ENCODE measurements at places on chromosomes 1 and 21. TPM values are rescaled to one million over a fixed set of nuclear protein-coding genes. Genes with fewer than 3 reads are reported as not detected.
A peak's percentile ranks its signal among the peaks of the same experiment; 100 is the strongest.

DNA sequence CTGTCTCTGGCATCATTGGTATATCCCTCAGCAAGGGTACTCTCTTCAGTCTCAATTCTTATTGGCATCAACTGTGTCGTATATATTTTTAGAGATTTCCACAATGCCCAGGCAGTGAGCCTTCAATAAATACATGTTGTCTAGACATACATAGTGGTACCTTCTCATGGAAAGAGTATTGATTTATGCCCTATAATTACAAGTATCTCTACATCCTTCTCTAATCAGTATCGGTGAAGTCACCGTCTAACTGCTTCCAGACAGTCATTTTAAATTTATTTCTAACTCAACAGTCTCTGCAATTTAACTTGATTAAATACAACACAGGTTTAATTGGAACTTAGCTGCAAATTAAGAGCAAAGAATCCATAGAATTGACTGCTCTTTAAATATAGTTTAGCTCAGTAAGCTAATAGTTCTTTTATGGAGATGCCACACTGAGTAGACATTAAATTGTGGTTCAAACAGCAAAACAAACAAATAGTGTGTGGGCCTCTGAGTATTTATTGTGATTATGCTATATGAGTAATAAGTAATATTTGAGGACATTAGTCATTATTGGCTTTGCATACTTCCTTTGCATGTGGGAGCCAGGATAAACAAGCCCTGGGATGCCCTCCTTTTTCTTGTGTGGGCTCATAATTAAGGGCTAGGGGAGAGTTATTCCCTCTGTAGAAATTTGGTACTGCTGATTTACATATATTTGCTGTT, 126.9 kb upstream of the DUSP10 start:
- no peak for DNase-seq

DNA sequence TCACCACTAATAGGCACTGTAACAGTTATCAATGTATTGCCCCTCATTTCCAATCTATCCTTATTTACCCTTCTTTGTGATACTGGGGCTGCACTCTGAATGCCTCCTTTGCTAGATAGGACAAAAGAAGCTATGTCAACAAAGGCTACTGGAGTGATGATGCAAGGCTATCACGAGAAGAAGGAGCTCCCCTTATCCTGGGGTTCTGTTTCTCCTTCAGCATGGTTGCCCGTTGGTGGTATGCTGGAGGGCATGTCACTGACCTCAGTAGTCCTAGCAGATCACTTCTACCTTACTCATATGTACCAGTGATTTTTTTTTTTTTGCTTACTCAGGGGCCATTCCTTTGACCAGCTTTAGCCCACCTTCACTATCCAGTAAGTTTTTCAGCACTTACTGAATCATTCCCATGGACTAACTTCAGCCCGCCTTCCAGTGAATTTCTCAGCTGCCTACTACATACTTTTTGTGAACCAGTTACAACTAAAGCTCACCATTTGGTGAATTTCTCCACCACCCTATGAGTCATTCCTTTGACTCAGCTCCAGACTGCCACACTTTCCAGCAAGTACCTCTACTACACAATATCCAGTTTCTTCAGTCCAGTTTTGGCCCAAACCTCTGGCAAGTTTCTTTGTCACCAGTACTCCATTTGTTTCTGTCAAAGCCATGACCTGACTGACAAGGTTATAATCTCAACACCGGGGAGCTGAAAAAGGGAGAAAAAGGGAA, 944.5 kb downstream of the KCNT2 start:
- no peak for DNase-seq

- no peak for DNase-seq
Measured at GRCh38 chr1:93770640-93771039, 89.0 kb upstream of the BCAR3 start.

- DNase-seq: no peak
Measured at GRCh38 chr1:118304722-118305359, 119.8 kb upstream of the SPAG17 start.

DNA sequence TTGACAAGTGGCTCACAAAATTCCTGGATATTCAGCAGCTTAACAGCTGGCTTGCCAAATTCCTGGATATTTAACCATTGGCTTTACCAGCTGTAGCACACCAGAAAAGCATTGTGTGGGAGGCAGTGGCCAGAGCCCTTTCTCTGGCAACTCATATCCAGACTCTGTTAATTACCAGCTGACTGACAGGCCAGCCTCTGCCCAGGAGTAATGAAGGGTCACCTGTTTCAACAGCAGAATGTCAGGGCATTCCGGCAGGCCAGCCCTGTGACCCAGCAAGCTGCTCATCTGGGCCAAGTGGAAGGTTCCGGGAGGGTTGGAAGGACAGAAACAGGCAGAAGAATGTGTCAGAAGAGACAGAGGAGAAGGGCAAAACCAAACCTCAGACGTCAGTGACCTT, 35.2 kb upstream of the KIRREL1 start:
- no peak for DNase-seq

- no peak for DNase-seq
Measured at GRCh38 chr1:214044438-214045214, 56.9 kb downstream of the PROX1 start.

- no peak for DNase-seq
Measured at GRCh38 chr1:3680488-3681230, 28.3 kb downstream of the TP73 start.

- no peak for DNase-seq
Measured at GRCh38 chr1:218874313-218874712, 299.4 kb upstream of the LYPLAL1 start.

GRCh38 chr1:25117233-25117823, 115.0 kb downstream of the SYF2 start:
- no peak for DNase-seq

DNA sequence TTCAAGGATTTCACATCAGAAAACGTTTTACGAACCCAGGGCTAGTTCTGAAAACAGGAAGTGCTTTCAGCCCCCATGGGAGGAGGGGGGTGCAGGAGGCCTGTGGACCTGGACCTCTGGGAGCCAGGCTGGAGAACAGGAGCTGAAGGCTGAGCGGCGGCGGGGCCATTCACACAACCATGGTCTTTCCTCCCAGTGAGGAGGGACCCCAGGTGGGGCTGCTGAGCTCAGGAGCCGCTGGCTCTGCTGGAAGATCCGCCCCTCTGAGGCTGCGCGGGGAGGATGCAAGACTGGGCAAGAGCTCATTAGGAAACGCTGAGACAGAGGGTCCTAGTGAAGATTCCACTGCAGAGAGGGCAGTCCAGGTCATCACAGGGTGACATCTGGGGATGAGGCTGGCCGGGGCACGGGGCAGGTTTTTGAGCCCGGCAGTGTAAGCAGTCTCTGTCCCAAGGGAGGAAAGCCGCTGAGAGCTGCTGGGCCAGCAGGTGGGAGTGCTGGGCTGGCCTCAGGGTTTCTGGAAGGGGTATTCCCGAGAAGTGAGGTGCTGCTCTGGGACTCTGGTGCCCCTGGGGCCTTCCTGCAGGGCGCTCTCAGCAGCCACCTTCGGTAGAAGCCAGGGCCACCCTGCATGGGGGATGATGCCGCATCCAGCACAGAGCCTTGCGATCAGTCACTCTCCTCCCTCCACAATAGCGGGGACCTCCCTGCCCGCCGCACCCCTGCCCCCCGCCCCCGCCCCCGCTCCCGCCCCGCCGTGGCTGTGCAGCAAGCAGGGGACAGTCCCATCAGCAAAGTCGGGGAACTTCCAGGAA, 7.5 kb downstream of the MX2 start:
- DNase-seq: peak; percentile 66

DNA sequence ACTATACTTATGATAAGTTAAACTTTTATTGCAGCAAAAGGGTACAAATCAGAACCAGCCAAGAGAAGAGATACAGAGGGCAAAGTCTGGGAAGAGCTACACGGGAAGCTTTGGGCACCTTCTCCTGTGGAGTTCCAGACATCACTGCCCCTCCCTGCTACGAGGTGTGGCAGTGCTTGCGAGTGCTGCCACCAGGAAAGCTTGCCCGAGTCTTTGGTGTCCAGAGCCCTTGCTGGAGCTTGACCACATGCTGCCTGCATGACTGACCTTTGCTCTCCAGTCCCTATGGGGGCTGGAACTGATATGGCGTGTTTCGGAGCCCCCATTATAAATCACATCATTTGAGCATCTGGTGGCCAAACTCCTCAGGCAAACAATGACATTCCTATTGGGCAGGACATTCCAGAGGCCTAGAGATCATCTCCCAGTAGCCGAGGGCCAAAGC, 23.4 kb downstream of the PLEKHO1 start:
- DNase-seq: no peak

- no peak for DNase-seq
Measured at GRCh38 chr1:28973596-28974421, 59.4 kb downstream of the EPB41 start.

- no peak for DNase-seq
Measured at GRCh38 chr1:39919545-39919944, 17.8 kb upstream of the MYCL start.

GRCh38 chr1:86753700-86754099, 49.3 kb downstream of the SH3GLB1 start:
- DNase-seq: no peak

DNA sequence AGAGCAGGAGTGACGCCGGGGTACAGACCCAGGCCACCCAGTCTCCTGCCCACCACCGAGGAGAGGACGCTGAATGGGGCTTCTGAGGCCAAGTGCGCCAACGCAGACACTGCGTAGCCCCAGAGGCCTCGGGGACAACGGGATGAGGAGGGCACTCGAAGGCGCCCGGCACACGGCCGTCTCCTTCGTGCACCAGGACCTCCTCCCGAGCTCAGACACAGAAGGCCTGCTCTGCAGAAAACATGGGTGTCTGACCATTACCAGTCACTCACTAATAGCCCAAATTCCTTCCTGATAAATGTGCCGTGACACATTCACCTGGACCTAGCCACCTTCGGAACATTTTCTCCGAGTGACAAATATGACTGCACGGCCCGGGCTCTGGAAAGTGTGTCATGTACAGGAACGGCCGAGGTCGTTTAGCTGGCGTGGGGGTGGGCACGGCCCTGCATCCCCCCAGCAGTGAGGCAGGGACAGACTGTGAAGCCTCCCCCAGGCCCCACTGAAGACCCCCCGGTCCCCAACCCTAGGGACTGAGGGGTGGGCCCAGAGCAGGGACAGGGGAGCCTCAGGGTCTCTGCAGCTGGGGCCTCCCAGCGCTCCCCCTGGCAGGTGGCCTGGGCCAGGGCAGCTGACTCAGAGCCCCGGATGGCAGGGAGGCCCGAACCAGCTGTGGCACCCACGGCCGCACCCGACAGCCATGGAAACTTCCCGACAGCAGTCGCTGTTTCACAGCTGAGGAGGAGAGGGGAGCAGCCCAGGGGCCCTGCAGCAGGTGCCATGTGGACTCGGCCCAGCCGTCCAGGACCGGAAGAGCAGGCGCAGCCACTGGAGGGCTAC, 16.7 kb upstream of the COL6A2 start:
- DNase-seq: no peak

- DNase-seq: no peak
Measured at GRCh38 chr1:160626509-160627342, 20.1 kb downstream of the SLAMF1 start.

GRCh38 chr21:35019631-35020032, 29.5 kb downstream of the RUNX1 start:
- no peak for DNase-seq

DNA sequence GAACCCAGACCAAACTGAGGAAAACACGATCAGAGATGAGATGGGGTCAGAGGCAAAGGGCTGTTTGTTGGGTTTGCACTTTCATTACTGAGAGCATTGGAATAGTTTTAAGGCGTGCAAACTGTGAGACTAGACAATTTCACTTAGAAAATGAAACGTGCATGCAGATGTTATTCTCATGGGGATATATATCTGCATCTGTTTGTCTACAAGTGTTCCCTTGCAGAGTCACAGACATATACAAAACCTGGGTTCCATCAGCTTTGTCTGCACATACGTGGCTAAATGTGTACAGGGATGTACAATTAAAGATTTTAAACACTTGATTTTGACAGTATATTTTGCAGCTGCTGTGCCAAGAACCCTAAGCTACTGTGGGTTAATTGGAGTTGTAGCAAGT, 355.4 kb downstream of the KIF26B start:
- no peak for DNase-seq

DNA sequence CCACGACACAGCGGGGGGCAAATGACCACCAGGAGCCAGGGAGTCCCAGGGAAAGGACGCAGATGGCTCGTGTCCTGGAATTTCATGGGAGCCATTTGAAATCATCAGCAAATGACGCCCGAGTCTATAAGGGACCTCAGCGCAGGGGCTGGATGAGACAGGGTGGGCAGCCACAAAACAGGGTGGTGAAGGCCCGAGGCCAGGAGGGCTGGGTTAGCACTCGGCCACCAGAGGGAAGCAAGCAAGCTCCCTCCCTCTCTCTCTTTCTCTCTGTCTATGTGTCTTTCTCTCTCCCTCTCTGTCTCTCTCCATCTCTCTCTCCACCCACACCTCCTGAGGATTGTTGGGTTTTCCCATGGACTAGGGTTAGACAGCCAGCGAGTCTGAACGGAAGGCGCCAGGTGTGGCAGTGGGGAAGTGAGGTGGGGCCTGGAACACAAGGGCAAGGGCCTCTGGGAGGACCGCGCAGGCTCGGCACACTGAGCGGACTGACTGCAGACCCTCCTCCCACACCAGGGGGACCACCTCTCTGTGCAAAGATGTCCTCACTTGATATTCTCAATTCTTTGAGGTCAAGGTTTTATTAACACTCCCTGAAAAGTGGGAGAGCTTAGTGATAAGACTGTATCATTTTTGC, 73.8 kb upstream of the TMPRSS2 start:
- peak; percentile 17 for DNase-seq

GRCh38 chr1:165254896-165255625, 101.5 kb downstream of the LMX1A start:
- DNase-seq: no peak

- DNase-seq: no peak
Measured at GRCh38 chr1:154466921-154467417, 35.0 kb upstream of the TDRD10 start.

DNA sequence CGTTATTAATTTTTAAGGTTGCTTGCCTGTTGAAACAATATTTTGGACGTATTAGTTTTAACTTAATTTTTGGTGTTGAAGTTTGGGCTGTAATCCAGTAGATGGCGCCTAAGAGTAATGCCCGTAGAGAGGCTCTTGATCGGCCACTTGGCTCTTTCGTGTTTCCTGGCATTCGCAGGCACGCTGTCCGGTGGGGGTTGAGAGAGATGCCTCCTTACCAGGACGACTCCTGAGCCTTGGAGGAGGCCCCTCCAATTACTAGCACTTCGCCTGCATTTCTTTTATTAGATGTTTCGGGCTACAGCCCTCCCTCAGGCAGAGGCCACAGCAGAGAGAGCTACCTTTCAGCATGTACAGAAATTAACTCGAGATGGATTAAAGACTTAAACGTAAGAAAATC, 12.0 kb downstream of the OR2M4 start:
- no peak for DNase-seq

GRCh38 chr1:85495556-85495955, 30.6 kb upstream of the DDAH1 start:
- DNase-seq: no peak

GRCh38 chr21:17506951-17507350, 5.9 kb upstream of the CXADR start:
- no peak for DNase-seq

Gene PRAMEF13
- total RNA-seq: not detected

Gene RAP1GAP
- total RNA-seq: 8.0 TPM

Gene RGSL1
- not detected for total RNA-seq

Gene KIF2C
- total RNA-seq: 20.4 TPM

Gene NUDT17
- 5.3 TPM for total RNA-seq

Gene KCNK1
- 14.6 TPM for total RNA-seq

Gene SMG7
- 60.6 TPM for total RNA-seq

Gene CRNN
- not detected for total RNA-seq

Gene HTR6
- total RNA-seq: 0.11 TPM

Data from mesothelial cell of epicardium (in vitro differentiated cells).